ENCODE measurements at places on chromosomes 7 and 10.

DNA sequence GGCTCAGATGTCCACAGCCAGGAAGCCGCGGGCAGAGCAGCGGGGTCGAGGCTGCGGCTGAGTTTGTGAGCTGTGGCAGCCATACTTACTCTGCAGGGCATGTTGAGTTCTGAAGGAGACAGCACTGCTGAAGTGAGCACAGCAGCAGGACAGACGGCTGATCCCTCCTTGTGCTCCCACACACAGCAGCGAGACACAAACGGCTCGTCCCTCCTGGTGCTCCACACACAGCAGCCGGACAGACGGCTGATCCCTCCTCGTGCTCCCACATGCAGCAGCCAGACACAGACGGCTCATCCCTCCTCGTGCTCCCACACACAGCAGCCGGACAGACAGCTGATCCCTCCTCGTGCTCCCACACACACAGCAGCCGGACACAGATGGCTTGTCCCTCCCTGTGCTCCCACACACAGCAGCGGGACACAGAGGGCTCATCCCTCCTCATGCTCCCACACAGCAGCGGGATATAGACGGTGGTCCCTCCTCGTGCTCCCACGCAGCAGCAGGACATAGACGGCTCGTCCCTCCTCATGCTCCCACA, 305.1 kb downstream of the PTPRN2 start:
- no peak for DNase-seq

DNA sequence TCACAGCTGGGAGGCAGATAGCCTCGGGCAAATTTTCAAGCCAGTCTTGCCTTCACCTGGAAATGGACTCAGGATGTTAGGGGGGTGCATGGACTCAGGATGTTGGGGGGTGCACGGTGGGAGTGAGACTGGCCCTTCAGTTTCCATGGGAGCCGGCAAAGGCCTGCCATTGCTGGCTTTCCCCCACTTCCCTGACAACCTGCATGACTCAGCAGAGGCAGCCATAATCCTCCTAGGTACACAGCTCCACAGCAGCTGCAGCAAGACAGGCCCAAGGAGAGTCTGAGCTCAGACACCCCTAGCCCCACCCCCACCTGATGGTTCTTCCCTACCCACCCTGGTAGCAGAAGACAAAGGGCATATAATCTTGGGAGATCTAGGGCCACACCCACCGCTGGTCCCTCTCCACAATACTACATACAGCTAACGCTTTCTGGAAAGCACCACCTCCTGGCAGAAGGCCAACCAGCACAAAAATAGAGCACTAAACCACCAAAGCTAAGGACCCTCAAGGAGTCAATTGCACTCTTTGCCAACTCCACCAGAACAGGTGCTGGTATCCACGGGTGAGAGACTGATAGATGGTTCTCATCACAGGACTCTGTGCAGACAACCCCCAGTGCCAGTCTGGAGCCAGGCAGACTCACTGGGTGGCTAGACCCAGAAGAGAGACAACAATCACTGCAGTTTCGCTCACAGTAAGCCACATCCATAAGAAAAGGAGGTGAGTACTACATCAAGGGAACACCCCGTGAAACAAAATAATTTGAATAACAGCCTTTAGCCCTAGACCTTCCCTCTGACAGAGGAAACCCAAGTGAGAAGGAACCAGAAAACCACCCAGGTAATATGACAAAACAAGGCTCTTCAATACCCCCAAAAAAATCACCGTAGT, 18.3 kb downstream of the C7orf25 start:
- no peak for DNase-seq

GRCh38 chr10:109474812-109475211, 448.5 kb downstream of the XPNPEP1 start:
- no peak for DNase-seq

DNA sequence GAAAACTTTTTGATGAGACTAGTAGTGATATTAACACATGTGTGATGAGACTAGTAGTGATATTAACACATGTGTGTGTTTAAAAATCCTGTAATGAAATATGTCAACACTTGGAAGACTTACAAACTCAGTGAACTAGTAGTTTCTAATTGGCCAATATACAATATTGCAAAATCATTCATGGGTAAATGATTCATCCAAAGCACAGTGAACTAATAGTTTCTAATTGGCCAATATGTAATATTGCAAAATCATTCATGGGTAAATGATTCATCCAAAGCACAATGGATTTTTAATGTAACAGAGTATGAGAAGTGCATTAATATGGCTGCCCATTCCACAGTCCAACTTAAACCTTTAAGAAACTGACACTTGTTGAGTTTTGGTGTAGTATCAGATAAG, 77.8 kb downstream of the ATAD1 start:
- peak; percentile 89 for DNase-seq

DNA sequence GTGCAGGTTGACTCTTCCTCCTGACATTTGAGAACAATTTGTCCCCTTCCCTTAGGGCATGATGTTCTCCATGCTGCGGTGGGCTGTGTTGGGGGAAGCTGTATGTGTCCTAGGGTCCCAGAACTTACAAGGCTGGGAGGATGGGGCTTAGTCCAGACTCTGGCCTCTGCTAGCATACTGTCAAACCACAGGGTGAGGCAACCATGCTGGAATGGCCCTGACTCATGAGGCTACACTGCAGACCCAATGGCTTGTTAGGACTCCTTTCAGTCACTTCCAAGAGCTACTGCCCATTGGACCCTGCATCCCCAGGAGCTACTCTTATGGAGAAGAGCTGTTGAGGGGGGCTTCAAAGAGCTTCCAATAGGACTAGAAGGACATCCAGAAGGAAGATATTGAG, 20.1 kb upstream of the FAM170B start:
- DNase-seq, result peak; percentile 87

DNA sequence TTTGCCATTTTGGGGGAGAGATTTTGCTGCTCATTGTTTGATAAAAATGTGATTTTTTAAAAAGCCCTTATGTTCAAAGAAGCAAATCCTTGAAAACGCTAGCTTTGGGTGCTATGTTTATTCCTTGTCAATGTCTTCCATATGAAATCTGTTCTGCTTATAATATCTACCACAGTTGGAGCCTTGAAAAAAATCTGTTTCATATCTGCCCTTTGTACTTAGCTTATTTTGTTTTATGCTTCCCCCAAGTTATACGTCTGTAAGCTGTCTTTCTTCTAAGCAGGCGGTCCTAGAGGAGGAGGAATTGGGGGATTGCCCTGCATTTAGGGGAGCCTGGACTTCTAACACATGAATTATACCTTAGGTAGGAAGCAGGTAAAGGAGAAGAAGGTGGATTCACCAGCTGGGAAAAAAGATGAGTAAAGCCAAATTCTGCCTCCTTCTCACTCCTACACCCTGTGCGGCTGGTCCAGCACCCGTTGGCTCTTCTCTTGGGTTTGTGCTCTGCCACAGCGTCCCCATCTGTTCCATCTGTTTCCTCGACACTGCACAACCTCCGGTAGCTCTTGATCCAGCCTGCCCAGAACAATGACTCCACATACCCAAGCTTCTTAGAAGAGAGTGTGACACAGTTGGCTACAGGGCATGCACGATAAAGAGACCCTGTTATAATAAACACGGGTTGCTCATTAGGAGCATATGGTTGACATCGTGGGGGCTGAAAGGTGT, 31.9 kb upstream of the NEUROD6 start:
- no peak for DNase-seq

DNA sequence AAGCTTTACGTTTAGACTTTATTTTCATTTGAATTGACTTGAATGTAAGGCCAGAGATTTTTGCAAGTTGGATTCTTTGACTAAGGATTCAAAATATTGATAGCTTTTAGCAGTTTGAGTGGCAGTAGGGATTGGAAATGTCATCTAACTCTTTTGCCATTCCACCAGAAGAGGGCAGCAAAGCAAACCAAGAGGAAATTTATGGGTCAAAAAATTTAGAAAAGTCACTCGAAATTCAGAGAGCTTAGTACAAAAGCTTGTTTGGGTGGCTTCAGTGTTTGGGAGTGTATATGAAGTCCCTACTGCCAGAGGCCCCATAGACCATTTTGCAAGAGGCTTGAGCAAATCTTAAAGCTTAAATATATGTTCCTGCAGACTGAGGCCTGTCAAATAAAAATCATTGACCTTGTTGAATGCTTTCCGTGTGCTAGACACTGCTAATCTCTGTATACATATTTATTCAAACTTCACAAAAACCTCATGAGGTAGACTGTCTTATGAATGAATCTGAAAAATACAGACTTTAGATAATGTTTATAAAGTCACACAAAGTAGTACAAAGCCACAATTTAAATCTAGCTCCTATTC, 44.6 kb upstream of the RSBN1L start:
- DNase-seq, result peak; percentile 65

DNA sequence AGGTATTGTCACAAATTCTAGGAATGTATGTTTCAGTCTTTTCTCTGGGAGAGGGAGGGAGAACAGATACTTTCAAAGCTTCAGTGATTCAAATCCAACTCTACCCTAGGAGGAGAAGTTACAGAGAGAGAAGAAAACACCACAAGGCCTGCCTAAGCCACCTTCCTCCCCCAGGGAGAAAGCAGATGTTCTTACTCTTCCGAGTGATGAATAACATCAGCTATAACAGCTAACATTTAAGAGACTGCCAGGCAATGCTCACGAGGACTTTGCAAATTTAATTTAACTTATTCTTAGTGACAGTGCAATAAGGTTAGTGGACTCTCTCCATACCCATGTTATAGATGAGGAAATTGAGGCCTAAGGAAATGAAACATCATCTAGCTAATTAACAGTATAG, 36.8 kb downstream of the TAS2R41 start:
- DNase-seq, result no peak

DNA sequence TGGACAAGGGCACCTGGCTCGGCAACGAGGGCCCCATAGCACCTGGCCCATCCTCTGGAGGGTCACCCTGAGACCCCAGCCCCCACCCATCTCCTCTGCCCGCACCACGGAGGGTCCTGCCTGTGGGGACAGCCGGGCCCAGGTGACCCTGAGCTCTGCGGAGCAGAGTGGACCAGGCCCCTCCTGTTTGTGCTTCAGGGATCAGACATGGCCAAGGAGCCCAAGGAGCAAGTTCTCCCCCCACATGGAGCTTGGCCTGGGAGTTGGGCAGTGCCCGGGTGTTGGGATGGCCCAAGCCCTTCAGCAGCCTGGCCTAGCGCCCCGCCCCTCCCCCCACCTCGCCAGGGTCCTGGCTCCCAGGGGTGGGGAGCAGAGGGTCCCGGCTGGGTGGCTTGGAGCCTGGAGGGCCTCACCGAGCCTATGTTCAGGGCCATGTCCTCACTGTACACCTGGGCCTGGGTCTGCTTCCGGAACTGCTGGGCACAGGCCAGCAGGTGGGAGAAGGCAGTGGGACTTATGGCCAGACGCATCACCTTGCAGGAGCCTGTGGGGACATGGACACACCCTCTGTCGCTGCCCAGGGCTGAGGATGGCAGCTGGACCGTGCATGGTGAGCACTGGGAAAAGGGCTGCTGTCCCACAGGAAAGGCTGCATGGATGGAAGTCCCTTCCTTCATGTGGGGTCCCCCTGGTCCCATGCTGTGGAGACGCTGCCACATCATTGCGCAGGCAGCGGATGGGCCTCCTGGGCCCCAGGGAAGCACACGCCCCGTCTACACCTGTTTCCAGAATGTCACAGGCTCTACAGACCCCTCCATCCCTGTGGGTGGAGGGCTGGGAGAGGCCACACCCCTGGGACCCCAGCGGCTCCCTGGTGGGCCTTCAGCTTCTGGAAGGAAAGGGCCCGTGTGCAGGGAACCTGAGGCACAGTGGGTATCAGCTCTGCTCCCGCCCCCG, 49.2 kb upstream of the NKX6-2 start:
- no peak for DNase-seq

GRCh38 chr7:50795253-50795652, 12.6 kb upstream of the GRB10 start:
- no peak for DNase-seq

GRCh38 chr10:75107756-75108683, 3.4 kb upstream of the SAMD8 start:
- no peak for DNase-seq

GRCh38 chr7:40793132-40793531, 658.3 kb downstream of the SUGCT start:
- DNase-seq, result peak; percentile 64

GRCh38 chr10:78115135-78115853, 81.6 kb downstream of the RPS24 start:
- no peak for DNase-seq

GRCh38 chr7:25735674-25736242, 416.2 kb upstream of the NFE2L3 start:
- DNase-seq, result no peak

- no peak for DNase-seq
Observed at GRCh38 chr10:87966459-87966858, 103.0 kb downstream of the PTEN start.

DNA sequence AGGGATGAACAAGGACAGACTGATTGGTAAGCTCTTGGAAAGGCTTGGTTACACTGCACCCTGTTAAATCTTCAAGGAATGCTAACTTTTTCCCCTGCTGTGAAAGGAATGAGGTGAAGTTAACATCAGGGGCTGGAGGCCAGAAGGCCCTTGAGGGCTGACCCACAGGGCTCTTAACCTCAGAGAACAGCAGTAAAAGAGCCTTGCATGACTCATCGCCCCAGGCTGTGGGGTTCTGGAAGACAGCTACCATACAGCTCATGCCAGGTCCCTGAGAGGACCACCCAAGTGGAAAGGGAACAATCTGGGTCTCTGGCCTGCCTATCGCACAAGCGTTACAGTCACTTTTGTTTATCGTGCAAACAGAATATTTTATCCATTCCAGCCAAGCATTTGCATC, 54.4 kb downstream of the CYP2C9 start:
- no peak for DNase-seq

DNA sequence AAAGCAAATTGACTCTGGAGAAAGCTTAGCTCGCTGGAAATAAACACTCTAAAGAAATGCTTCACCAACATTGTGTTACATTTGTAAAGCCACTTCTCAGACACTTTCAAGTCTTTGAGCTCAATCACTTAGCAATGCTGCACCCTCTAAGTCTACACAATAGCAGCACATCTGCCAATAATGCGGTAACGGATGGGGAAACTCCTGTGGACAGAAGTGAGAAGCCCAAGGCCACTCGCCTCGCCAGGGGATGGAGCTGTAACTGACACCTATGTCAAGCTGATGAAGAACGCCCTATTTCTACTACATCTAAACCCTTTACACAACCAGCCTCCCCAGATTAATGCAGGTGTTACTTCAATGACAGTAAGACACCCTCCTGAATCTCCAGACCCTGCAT, 167.7 kb downstream of the SFMBT2 start:
- no peak for DNase-seq

Data from GM23248 (cell line).